T1000 (cell line): ENCODE measurements at places on chromosomes 7 and 10.
A peak's percentile ranks its signal among the peaks of the same experiment; 100 is the strongest.

DNA sequence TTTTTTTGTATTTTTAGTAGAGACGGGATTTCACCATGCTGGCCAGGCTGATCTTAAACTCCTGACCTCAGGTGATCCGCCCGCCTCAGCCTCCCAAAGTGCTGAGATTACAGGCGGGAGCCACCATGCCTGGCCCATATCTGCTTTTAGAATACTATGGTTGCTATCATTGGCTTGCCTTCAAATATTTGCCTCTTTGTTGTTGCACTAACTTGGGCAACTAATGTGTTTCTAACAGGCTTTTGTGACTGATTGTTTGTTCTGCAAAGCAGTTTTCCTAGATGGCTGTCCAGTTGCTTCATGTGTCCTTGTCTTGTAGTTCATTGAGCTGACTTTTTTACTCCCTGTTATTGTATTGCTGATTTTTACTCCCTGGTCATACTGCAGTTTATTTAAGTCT is 9.7 kb downstream of the VDAC2 start:
- no peak for DNase-seq

DNA sequence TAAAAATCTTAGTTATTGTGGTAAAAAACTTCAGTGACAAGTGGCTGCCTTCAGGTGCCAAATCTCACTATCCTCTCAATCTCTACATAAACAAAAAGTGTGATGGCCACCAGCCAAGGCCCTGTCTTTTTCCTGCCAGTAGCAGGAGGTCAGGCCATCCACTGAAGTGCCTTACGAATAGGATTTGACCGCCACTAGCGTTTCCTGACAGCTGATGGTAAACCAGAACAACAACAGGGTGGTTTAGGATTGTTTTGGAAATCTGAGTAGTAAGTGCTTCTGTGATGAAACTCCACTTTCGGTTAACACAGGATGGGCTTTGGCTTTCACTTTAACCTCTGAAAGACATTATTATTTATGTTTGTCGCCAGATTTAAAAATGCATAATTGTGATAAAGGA is 55.7 kb upstream of the OGDHL start:
- DNase-seq, result no peak

GRCh38 chr10:16570731-16571130 is 49.1 kb upstream of the C1QL3 start:
- no peak for DNase-seq

- DNase-seq, result no peak
Observed at GRCh38 chr7:12031638-12032037, 179.5 kb upstream of the TMEM106B start.

DNA sequence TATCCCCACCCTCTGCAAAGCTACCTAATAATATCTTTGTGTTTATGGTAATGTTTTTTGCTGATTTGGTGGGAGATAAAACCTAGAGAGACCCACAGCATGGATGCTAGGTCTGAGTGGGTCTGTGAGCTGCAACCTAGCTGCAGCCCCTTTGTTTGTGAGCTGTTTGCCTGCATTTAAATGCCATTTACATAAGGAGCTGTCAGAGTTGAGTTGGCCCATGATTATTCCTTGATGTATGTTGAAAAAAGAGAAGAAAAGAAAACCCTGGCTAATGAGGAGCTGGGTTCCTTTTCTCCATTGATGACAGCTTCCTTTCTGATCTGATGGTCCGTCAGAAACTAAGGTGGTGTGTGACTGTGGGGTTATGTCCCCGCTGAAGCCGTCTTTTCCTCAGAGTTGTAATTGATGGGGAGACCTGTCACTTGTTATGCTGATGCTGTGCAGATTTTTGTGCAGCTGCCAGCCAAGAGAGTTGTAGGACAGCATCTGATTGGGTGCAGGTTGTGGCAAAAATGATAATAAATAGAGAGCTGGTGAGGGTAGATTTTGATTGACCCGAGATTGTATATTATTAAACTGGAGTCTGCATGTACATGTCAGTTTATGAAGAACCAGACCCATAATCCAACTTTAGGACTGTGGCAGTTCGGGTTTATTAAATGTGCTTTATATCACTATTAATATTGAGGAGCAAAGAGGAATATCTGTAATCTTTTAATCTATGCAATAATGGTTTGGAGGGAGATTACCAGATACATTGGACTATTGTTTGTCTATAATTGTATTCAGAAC is 219.8 kb downstream of the AUTS2 start:
- no peak for DNase-seq

DNA sequence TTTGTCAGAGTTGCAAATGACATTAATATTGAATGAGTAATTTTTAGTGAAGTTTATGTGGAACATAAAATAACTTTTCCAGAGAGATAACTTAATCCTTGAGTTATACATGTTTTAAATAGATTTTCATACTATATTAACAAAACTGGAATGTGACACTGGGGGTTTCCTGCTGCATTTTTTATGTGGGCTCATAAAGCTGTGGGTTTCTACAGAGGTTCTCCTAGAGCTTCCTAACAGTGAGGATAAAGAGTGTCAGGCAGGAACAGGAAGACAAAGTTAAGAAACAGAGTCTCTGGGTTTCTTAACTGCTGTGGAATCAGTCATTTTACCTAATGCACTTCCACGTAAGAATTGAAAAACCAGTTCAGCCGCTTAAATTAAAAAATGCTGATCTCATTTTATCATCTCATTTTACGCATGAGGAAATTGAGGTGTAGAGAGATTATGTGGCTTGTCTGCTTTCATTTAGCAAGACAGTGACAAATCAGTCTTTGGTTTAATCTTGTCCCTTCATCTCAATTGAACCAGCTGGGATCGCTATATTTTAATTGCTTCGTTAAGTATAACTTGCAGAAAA is 5.0 kb downstream of the CD36 start:
- DNase-seq, result no peak

GRCh38 chr7:68429411-68430117 is 1168.7 kb upstream of the AUTS2 start:
- DNase-seq, result no peak

GRCh38 chr7:97043281-97043680 is 18.6 kb upstream of the DLX5 start:
- DNase-seq, result no peak

GRCh38 chr10:90856964-90857634 is 740 bp downstream of the HTR7 start:
- peak; percentile 31 for DNase-seq

DNA sequence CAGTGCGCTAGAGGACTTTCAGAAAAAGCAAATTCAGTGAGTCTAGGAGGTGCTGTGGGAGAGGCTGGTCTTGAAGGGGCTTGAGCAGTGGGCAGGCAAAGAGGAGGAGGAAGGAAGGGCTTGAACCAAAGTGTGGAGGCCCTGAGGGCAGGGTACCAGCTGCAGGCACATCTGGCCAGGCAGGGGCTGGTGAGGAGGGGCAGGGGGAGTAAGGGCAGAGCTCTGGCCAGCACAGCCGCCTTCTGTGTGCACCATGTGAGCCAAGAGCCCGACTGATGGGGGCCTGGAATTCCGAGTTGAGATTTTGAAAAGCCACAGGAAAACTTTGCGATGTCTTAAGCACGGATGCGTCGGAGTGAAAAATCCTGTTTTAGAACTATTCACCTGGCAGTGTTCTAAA is 74.5 kb downstream of the PRPF18 start:
- no peak for DNase-seq
